ENCODE measurements at places on chromosomes 13 and 19.

- no peak for DNase-seq
Measured at GRCh38 chr19:22628401-22628800, 5.7 kb upstream of the ZNF492 start.

DNA sequence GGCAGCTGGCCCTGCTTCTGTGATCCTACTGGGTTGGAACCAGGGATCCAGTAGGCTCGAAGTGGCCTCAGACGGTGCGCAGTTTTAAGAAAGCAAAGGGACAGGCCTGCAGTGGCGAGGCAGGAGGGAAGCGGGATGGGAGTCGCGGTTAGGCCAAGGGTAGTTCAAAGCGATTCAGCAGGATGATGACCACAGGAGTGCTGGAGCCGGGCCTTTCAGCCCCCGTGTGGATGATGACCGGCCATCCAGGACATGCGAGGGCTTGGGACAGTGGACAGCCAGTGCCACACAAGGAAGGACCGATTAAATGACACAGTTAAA lies 854 bp downstream of the RNASEH2B start:
- DNase-seq: no peak

- no peak for DNase-seq
Measured at GRCh38 chr19:53808710-53809125, 15.4 kb downstream of the NLRP12 start.

- DNase-seq: no peak
Measured at GRCh38 chr19:47433121-47433520, 13.8 kb upstream of the MEIS3 start.

GRCh38 chr19:16067205-16067938 lies 8.9 kb upstream of the TPM4 start:
- DNase-seq: no peak

DNA sequence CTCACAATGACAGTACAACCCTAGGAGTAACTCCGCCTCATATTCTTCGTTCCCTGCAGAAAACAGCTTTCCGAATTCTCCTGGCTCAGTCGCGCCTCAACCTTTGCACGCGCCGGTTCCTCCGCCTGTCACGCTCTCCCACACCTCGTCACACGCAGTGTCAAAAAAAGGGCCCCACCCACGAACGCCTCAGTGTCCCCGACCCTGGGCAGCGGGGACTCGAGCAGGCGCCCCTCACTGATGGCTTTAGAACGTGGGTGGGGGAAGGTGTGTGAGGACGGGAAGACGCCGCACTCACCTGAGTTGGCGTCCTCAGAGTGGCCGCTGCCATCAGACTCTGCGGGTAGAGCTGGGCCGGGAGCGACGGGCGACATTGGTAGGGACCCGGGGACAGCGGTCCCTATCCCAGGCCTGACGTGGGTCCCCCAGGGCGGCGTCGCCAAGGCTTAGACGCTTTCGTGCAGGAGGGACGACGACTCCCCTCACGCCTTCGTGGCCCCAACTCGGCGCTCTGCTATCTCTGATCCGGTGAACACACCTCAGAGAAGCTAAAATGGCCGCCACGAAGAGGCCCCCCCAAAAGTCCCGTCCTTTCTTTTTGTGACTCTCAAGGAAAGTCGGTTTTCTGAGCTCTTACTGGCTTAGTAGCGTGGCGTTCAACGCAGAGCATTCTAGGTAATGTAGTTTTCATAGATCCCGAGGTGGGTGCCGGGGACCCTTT lies at the start of gene ZNF154:
Gene ZNF154 (minus strand): TSS at position 564 of the 721 bp plus-strand sequence. CDS start 233 bp downstream, at position 331.
- peak; percentile 3 for DNase-seq

- no peak for DNase-seq
Measured at GRCh38 chr19:751501-752341, 809 bp downstream of the MISP start.

DNA sequence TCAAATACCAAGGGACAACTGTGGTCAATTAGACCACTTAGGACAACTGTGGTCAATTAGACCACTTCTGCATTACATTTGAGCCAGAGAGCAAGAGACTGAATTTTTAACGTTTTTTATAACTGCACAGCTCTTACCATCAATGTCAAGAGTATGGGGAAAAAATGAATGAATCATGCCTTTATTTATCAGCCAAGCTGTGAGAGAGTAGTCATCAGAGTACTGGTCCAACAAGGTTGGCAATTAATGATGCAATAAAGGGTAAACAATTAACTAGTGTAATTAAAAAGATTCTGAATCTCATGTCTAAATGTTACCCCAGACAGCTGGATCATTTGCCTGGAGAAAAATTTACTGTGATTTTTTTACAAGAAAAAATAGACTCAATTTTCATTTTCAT lies 381.1 kb downstream of the LIG4 start:
- no peak for DNase-seq

DNA sequence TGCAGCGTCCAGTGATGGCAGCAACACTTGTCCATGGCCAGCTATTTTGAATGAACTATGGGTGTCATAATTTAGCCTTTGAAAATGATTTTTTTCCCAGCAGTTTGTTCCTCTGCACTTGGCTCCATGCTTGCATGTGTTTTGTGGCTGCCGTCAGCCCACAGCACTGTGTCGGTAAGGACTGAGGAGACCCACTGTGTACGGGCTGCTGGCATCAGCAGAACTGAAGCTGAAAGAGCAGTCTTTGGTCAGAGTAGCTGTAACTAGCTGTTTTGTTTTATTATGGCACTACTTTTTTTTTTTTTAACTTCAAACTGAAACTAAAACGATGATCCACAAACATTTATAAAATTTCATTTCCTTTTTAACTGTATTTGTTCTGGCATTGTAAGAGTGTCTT lies 50.3 kb upstream of the TEX29 start:
- no peak for DNase-seq

DNA sequence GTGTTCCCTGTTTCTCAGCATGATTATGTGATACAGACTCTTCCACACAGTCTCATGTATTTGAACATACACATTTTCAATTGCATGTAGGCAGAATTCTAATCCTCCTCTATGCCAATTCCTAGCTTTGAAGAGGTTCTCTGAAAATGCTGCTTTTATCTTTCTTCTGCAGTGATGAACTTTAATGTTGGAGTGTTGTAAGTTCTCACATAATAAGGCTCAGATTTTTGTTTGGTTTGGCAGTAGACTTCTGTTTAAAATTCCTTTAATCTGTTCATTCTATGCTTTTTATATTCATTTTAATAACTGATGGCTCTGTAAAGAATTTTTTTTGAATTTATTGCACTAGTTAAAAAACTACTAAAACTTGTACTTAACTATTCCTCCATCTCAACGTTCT lies 225.8 kb downstream of the GGACT start:
- no peak for DNase-seq

- DNase-seq: peak; percentile 80
Measured at GRCh38 chr13:46211483-46212351, at the start of gene LRRC63. Gene LRRC63 (plus strand): TSS chr13:46211928. CDS start chr13:46213035, 1,107 bp downstream.

DNA sequence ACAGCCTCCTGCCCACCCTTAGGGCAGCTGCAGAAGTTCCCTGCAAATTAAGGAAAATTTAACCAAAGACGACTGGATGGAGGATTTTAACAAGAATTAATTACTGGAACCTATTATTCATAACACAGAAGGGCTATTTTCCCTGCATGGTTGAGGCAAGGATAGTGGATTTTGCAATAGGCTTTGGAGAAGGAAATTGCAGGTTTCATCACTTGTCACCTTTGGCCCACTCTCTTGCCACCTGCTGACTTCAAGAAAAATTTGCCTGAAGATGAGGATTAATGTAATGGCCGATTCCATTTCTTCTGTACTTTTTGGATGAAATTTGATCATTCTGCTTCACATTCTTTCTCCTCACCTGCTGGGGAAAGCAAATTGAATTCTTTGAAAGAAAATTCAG lies 261.7 kb downstream of the FGF9 start:
- no peak for DNase-seq

DNA sequence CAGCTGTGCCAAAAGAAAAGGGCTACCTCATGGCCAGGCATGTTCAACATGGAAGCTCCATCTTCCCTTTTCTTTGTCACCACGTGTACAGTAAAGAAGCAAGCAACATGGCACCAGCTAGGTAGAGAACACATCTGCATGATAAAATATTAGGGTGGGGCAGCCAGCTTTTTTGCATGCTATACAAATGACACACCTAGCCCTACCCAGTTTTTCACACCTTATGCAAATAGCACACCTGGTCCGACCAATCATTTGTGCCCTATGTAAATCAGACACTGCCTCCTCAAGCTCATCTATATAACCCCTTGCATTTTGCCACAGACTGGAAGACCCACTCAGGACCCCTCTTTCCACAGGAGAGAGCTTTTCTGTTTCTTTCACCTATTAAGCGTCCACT lies 85.5 kb downstream of the STOML3 start:
- DNase-seq: no peak

DNA sequence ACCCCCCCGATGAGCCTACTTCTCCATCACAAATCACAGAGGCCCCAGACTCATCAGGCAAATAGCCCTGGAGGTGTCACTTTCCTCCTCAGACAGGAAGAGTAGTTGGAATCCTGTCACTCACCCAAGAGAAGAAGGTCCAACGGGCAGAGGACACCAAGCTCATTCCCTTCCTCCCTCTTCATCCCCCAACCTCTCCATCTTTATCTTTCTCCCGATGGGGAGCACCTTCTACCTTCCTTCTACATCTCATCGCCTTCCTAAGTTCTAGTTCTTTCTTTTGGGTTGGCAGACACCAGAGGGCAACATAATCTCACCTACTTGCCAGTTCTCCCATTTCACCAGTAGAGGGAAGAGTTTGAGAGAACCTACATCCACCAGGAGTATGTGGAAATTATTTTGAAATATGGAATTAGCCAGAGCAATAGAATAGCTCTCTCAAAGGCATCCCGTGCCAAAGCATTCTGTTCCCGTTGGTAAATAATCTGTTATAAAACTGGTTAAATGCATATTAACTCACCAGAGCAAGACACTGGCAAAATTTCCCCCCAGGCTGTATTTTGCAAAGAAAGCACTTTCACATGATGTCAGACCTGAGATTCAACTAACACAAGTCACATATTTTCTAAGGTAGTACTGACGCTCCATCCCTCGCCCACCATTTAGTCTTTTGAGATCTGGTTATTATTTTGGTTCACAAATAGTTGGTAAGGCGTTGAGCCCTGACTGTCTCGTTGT lies 55.0 kb downstream of the ZIC5 start:
- DNase-seq: no peak

DNA sequence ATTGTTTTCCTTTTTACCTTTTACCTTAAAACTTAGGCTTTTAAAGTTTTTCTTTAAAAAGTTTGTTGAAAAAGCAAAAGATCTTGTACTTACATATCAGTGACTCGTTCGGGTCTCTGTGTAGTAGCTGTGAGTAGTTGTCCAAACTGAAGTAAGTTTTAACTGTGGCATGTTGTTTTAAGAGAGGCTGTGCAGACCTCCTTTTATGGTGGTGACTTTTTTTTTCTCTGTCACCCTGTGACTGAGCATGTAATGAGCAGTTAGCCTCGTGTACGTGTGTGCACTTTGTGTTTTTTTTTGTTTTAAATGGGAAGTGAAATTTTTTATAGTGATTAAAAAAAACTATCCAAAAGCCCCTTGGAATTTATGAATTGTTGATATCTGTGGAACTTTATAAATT lies at the start of gene GPR183:
Gene GPR183 (minus strand): TSS at position 153 of the 400 bp plus-strand sequence. CDS start 11,254 bp downstream, outside the sequence.
- no peak for DNase-seq

GRCh38 chr19:50708179-50708879 lies 11.3 kb downstream of the SHANK1 start:
- no peak for DNase-seq

- DNase-seq: no peak
Measured at GRCh38 chr13:48727241-48728011, 73.7 kb downstream of the CYSLTR2 start.

DNA sequence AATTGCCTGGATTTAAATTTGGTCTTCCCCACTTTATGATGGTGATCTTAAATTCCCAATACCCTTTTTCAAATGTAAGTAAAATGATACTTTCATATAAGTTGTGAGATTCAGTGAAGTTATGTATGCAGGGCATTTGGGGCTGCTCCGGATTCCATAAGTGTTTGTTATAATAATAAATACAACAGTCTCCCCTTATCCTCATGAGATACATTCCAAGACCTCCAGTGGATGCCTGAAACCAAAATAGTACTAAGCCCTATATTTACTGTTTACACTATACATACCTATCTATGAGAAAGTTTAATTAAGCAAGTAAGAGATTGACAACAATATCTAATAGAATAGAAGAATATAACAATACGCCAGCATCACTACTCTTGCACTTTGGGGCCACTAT lies 2237.8 kb downstream of the PCDH9 start:
- DNase-seq: no peak

DNA sequence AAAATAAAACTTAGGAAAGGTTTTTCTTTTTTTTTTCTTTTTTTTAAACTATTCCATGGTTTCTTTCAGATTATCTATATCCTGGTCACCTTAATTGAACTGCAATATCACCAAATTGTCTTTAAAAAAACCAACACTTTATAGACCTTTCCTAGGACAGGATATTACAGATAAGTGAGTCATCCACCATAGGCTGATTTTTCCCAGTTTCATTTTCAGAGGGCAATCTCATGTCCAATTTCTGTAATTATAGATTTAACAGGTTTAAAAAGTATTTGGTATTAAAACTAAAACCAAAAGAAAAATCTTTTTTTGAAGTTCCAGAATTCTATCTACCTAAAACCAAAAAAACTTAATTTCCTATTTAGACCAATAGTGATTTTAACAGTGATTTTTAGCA lies 13.2 kb downstream of the SPART start:
- DNase-seq: no peak

GRCh38 chr13:24038841-24039330 lies 121.6 kb upstream of the SPATA13 start:
- DNase-seq: no peak

- no peak for DNase-seq
Measured at GRCh38 chr19:55482156-55482961, 2.6 kb upstream of the NAT14 start.

GRCh38 chr13:80217614-80218456 lies 123.1 kb downstream of the SPRY2 start:
- DNase-seq: no peak

DNA sequence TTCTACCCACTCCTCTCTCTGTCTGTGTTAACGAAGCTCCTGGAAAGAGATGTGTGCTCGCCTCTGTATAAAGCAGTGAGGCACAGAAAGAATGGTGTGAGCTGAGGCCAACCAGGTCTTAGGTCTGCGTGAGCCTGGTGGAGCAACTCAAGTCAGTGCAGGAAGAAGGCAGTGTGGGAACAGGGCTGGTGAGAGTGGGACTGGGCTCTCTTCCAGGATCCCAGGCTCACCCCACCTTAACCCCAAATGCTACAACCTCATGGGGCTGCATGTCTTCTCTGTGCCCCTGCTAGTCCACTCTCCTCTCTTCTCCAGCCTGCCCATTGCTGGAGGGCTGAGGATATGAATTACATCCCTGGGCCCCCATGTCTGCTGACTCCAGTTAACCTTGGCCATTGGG lies 127.4 kb downstream of the DCT start:
- DNase-seq: no peak

DNA sequence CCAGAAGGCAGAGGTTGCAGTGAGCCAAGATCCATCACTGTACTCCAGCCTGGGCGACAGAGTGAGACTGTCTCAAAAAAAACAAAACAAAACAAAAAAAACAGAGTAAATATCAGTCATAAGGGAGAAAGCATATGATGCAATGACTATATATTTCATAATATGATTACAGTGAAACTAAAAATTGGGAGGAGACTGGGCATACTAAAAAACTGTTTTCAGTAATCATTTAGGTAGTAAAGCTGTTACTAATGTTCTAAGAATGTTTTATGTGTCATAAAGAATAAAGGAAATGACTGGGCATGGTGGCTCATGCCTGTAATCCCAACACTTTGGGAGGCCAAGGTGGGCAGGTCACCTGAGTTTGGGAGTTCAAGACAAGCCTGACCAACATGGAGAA lies 15.9 kb downstream of the ZNF573 start:
- no peak for DNase-seq

Data from activated T-helper 9 cell treated with anti-CD3 and anti-CD28 coated beads, Interleukin-2, amount 50 U/mL, for 16 hours (primary cell).